ENCODE measurements at places on chromosomes 5 and 9.

DNA sequence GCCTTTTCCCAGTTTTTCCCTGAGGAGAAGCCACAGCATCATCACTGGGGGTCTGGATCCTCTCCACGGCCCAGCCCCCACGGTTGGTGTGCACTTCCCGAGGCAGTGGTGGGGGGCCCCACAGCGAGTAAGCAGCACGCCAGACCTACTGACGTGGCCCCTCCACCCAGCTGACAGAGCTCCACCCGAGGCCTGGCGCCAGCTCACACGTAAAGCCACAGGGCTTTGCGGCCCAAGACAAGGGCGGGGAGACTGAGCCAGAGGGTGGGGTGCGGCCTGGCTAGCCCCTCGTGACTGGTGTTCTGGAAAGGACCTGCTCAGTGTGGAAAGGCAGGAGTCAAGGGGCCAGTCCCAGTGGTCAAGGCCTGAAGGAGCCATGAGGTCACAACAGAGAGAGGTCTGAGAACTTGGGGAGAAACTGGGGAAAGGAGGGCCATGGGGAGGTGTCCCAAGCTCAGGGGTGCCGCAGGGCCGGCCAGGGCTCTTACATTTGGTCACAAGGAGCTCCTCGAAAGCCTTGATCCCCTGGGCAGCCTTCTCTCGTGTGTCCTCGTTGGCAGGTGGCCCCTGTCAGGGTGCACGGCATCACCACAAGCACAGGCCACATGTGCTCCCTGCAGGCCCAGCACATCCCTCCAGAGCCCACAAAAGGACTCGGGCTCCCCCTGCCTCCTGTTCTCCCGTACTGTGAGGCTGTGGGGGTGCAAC lies 5.5 kb downstream of the SNAPC4 start:
- no peak for DNase-seq

DNA sequence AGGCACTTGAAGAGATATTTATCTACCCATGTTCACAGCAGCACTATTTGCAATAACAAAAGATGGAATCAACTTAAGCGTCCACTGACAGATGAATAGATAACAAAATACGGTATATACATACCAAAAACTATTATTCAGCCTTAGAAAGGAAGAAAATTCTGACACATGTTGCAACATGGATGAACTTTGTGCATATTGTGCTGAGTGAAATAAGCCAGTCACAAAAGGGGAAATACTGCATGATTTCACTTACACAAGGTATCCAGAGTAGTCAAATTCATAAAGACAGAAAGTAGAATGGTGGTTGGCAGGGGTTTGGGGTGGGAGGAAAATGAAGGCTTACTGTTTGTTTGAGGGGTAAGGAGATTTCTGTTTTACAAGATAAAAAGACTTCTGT lies 66.0 kb downstream of the FBN2 start:
- no peak for DNase-seq

DNA sequence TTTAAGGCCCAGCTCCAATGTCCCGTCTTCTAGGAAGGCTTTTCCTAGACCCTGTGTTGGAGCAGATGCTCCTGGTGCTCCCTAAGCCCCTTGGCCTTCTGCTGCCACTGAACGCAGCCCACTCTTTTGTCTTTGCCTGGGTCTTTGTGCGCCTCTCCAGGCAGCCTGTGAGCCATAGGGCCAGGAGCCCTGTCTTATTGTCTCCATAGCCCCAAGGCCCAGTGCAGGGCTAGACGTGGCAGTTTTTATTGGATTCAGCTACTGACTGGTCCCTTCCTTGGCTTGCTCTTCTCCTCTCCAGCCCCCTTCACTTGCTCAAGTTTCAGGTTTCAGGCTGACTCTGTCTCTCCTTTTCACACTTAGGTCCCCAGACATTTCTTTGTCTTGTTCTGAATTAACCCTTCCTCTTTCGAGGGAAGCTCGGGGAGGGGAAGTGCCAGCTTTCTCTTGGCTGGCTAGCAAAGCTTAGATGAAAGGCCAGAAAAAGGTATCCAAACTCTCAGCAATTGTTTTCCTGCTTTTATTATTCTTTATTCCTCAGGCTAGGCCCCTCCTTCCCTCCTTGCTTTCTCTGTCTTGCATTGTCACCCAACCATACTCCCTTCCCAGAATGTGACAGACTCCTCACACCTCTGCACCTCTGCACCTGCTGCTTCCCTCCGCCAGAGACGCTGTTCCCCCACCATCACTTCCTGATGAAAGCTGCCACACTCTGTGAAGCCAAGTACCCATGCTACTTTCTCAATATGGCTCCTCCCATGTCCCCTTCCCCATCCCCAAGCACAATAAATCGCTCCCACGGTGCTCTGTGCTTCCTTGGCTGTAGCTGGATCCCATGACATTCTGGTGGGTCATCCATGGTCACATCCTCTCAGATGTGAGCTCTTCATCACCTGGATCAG lies 101.6 kb upstream of the CPEB4 start:
- DNase-seq, result no peak

- no peak for DNase-seq
Measured at GRCh38 chr5:55763746-55764420, 26.0 kb downstream of the DDX4 start.

DNA sequence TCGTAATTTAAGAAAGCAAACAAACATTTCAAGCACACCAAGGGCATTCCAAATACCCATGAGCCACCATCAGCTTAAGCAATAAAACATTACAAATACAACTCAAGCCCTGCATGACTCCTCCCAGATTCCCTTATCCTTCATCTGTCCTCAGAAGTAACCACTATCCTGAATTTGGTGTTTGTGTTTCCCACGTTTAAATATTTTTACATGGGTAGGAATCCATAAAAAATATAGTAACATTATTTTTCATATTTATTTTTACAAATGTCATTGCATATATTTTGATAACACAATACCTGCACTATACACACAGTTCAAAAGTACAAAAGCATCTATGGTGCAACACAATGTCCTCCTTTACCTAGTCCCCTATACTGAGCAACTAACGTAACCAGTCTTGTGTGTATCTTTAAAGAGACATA lies 6.4 kb downstream of the PRKAA1 start:
- DNase-seq, result peak; percentile 10

DNA sequence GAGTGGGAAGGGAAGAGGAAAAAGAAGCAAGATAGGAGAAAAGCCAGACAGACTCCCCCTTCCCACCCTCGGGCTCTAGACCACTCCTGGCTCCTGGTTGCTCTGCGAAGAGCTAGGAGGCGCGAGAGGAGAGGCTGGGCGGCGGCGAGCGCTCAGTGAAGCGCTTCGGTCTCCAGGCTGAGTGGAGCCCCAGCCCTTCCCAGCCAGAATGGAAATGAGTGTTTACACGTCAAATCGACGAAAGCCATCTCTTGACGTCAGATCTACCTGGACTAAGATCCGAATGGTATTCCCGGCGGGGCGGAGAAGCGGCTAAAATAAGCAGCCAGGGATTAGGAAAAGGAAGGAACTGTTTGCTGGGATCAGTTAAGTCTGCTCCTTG lies at the start of gene PCSK1:
TSS of gene PCSK1 (minus strand) at position 183 of the 382 bp plus-strand sequence. CDS start 206 bp downstream, outside the sequence.
- no peak for DNase-seq

- no peak for DNase-seq
Measured at GRCh38 chr5:154916874-154917273, 21.1 kb downstream of the GEMIN5 start.

DNA sequence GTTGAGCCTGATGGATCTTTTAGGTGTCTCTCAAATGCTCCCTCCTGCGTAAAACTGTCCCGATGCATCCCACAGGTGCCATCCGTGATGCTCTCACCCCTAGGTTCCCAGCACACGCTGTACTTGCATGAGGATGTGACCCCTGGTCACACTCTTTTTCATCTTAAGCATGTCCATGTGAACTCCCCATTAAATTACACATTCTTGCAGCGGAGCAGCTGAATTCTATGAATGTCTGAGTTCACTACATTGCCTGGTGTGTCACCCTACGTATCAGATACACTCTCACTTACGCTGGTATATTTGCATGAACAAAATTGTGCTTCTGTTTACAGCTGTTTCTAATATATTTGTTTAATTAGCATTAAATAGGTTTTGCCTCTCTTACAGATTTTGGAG lies 105.3 kb upstream of the RETREG1 start:
- DNase-seq, result no peak

- peak; percentile 73 for DNase-seq
Measured at GRCh38 chr9:93116072-93116961, 17.7 kb downstream of the NINJ1 start.

- DNase-seq, result no peak
Measured at GRCh38 chr9:85402551-85402950, 339.2 kb downstream of the AGTPBP1 start.

GRCh38 chr9:87255431-87256155 lies 242.1 kb upstream of the DAPK1 start:
- no peak for DNase-seq

GRCh38 chr5:122054266-122054665 lies 23.8 kb downstream of the LOX start:
- DNase-seq, result no peak

DNA sequence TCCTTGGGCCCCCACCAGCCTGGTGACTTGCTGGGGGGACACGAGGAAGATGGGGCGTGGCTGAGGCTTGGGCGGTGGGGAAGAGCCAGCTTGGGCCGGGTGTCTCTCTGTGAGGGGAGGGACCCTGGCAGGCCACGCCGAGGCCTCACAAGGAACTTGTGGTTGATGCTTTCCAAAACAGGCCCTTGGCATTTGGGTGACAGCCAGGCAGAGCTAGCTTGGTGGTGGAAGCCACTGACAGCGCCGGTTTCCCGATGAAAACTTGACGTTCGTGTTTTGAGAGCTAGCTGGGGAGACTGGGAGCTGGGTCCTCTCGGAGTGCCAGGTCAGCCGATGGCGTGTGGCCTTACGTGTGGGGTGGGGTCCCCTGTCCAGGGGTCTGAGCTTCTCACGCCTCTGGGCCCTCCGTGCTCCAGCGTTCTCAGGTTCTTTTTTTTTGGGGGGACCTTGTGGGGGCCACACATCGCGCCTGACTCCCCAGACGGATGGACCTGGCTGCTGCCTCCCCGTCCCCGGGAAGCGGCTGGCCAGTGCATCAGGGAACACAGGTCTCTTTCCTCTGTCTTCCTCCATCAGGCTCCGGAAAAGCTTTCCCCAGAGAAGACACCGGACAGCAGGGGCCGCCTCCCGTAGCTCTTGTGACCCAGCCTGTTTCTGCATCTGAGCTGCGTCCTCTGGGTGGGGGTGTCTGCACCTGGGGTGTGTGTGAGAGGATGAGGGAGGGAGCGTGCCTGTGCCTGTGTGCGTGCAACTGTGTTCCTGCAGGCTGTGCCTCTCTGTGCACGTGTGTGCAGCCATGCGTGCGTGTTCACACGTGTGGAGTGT lies 129.3 kb upstream of the LPCAT1 start:
- DNase-seq, result no peak

GRCh38 chr5:175750511-175750931 lies 92.7 kb downstream of the HRH2 start:
- DNase-seq, result no peak

DNA sequence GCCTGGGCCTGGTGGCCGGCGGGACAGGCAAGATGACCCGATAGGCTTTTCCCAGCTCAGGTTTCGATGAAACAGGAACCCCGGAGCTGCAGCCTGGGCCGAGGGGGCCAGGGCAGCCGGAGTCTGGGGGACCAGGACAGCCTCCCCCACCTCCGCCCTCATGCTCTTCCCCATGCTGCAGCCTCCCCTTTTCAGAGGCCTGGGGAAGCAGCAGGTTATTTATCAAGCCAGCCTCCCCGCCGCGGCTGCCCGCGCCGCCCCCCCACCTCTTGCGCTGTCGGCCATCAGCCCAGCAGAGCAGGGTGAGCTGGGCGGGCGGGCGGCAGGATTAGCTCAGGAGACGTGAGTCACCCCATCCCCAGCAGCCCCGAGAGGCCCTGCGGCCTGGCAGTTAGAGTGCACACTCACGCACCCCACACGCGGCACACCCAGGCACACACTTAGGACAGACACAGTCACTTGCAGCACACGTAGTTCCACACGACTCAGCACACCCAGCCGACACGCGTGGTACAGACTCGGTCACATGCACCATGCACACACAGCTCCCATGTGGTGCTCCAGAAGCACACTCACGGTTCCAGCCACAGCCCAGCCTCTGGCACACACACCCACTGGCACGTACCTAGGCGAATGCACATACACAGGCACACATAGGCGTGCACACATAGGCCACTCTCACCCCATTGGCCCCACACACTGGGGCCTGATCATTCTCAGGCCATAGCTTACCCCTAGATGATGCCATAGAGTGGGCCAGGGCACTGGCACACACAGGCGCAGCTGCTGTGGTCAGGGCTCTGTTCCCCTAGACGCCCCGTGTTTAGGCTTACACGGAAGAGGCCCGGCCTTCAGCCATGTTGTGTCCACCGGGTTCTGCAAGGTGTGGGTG lies 13.0 kb downstream of the CXXC5 start:
- peak; percentile 95 for DNase-seq

- no peak for DNase-seq
Measured at GRCh38 chr9:114743446-114743845, 61.5 kb upstream of the TEX48 start.

DNA sequence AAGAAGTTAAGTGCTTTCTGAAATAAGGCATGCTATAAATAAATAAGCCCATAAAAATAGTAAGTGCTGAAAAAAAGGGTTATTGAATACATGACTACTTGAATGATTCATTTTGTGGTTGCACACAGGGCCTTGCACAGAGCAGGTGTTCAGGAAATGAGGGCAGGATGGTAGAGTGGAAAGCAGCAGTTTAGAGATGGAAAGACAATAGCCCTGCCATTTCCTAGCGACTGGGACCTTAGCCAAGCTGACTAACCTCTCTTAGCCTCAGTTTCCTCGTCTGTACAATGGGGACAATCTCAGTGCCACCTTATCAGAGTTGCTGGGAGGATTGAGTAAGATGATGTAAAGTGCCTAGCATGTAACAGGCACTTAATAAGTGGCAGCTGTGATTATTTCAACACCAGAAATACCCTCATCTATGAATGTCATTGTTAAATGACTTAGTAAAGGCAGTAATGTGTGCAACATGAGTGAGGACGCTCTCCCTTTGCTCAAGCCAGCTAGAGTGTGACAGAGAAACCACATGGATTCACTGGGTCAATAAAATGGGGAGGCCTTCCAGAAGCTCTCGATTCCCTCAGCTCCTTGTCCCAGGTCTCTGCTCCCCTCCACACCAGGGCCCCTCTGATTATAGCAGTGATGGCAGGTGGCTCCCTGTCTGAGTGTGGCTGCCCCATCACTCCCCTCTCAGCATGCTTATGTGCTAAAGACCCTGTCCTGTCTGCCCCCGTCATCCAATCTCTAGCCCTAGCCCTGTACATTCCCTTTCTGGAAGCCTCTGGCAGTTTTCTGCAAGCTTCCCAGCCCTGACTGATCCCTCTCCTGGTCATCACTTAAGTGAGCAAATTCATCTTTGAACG lies 16.0 kb upstream of the PHF19 start:
- peak; percentile 72 for DNase-seq

DNA sequence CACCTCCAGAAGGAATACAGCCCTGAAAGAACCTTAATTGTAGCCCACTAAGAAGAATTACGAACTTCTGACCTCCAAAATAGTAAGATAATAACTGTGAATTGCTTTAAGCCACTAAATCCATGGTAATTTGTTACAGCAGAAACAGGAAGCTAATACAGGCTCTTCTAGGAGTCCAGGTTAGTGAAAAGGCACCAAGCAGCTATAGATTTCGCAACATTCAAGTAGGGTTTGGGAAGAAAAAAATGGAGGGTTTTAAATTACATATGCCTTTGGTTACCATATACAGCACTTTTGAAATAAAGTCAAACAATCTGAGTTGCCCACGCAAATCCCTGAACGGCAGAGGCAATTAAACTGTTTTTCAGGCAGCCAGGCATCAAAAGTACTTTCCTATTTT lies 1.7 kb upstream of the ACTL7A start:
- DNase-seq, result no peak

Data from EL (cell line).